Astrocyte of the hippocampus (primary cell): ENCODE measurements at places on chromosomes 3 and 15.

DNA sequence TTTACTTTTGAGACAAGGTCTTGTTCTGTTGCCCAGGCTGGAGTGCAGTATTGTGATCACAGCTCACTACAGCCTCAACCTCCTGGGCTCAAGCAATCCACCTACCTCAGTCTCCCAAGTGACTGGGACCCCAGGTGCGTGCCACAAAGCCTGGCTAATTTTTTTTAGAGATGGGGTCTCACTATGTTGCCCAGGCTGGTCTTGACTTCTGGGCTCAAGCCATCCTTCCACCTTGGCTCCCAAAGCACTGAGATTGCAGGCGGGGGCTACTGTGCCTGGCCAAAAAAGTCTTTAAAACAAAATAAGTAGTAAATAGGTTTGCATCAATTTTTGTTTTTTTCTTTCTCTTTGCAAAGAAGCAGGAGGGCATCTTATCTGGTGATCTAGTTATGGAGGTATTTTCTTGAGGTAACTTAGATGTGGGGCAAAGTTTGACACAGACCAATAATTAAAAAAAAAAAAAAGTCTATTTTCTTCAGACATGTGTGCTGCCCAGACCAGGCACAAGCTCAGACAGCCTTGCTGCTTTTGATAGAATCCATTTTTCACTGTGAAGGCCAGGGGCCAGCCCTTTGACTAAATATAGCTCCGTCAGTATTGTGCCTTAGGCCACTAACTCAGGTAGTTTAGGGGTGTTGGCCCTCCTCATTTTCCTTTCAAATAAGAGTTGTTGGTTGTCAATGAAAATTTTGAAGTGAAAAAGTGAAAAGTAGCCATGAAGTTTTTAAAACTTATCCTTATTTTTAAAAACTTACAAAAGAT, 2.5 kb downstream of the ARL6IP5 start:
- DNase-seq: no peak

- peak; percentile 62 for DNase-seq
Measured at GRCh38 chr15:26013981-26014380, 150.9 kb upstream of the ATP10A start.

- no peak for DNase-seq
Measured at GRCh38 chr3:82939491-82940097, 1178.1 kb upstream of the GBE1 start.

DNA sequence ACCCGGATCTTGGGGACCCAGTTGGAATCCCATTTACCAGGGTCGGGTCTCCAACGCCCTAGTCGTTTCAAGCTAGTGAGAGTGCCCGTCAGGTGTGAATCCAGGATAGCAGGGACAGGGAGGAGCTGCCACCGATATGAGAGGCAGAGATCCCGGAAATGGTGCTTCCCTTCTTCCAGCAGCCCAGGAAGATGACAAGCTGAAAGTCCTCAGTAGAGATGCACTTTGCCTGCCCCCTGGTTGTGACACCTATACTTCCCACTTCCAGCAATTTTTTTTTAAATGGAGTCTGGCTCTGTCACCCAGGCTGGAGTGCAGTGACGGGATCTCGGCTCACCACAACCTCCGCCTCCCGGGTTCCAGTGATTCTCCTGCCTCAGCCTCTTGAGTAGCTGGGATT, 503.0 kb downstream of the NTRK3 start:
- DNase-seq: no peak

- peak; percentile 35 for DNase-seq
Measured at GRCh38 chr3:141241616-141242376, 10.2 kb downstream of the PXYLP1 start.

DNA sequence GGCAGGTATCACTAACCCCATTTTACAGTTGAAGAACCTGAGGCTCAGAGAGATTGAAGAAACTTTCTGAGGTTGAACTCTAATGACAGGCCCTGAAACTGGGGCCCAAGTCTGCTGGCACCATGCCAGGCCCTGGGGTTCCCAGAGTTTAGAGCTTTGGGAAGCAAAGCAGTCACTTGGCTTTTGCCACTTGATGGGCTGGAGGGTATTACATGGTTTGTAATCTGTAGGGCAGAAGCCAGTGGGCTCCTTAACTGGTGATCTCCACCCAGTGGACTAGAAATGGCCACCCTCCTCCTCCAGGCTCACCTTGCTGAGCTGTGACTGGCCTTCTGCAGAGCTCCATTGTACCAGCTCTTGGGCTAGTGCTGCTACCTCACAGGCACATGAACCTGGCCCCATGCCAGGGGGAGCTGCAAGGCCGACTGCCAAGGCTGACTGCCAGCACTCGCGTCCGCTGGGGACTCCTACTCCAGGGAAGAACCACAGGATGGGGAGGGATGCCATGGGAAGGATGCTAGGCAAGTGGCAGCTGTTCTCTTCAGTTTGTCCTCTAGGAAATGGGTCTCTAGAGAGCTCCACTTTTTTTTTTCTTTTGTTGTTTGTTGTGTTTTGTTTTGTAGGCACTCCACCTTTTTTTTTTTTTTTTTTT, 104.8 kb downstream of the ETFA start:
- peak; percentile 94 for DNase-seq

DNA sequence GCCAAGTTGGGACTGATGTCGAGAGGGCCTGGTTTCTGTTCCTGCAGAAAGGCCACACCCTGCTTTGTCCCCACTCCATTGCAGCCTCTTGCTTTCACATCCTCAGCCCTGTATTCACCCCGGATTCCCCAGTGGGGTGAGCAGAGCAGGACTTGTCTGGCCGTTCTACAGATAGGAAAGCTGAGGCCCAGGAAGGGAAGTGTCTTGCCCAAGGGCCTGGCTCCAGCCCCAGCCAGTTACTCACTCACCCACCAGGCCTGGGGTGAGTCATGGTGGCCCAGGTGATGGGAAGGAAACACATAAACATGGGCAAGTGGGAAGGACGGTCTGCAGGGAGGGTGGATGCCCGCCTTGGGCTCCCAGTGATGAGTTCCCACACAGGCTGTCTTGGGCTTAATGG, 6.1 kb upstream of the DUSP7 start:
- peak; percentile 82 for DNase-seq

GRCh38 chr3:184524981-184525336, 36.6 kb upstream of the EPHB3 start:
- DNase-seq: peak; percentile 22

DNA sequence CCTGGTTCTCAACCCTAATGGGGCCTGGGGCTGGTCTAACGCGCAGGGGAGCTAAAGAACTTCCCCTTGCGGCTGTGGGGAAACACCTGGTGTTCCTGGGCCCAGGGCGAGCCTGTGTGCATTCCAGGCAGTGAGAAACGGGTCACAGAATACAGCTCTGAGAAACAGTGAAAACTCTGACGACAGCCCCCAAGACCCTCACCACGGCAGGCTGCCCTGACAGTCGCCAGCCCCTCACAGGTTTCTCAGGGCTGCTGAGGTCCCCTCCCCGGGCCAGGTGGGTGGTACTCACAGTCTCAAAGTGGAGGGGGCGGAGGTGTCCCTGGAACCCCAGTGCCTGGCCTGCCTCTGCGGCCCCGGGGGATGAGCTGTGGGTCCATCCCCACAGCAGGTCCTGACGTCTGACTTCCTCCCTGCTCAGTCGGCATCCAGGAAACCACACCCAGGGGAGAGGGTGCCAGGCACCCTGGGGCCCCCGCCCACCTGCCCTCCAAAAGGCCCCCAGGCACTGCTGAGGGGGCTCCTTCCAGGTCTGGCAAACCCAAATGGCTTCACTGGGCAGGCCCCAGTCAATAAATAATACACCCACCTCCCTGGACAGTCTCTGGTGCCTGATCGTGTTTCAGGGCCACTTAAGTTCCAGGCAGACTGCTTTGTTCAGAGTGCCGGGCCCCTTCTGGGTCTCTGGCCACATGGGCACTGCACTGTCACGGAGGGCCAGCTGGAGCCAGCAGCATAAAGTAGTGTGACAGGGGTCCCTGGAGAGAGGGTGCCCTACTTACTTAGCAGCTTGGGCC, 57.7 kb downstream of the IQSEC1 start:
- DNase-seq: no peak

DNA sequence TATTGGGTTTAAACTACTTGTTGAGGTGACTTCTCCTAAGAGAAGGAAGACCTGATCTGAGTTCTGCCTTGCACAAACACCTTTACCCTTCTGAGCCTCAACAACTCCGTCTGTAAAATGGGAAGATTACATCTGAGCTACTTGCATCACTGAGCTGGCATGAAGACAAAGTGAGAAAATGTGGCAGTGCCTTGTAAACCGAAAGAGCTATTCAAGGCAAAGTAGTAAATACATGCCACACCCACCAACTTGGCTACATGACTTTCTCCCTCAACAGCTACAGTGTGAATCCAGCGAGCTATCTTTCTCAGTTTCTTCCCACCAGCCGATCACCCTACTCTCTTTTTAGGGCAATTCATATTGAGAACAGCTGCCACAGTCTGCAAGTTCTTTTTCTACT, 148.3 kb downstream of the FOXB1 start:
- DNase-seq: no peak

DNA sequence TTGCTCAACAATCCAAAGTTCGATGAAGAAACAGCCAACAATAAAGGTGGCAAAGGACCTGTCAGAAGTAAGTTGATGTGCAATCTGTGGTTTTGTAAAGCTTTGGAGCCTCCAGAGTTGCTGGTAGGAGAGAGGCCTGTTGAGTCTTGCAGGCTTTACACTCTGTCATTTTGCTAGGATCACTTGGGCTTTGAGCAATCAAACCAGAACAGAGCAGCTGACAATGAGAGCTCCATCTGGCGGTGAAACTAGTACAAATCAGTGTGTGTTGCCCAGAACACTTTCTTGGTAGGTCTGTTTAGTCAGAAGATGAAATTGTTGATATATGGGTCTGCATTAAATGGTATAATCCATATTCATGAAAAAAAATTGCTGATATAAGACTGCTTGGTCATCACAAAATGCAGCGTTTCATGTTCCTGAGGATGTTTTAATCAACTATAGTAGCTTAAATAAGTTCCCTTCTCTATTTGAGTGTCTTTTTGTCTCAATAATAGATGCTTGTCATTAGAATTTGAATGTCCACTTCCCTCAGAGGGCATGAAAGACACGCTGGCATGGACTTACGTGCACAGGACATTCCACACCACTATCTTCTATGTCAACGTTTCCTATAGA, 25.7 kb downstream of the TMOD2 start:
- peak; percentile 87 for DNase-seq

GRCh38 chr15:56598991-56599390, 134.1 kb upstream of the MNS1 start:
- no peak for DNase-seq

DNA sequence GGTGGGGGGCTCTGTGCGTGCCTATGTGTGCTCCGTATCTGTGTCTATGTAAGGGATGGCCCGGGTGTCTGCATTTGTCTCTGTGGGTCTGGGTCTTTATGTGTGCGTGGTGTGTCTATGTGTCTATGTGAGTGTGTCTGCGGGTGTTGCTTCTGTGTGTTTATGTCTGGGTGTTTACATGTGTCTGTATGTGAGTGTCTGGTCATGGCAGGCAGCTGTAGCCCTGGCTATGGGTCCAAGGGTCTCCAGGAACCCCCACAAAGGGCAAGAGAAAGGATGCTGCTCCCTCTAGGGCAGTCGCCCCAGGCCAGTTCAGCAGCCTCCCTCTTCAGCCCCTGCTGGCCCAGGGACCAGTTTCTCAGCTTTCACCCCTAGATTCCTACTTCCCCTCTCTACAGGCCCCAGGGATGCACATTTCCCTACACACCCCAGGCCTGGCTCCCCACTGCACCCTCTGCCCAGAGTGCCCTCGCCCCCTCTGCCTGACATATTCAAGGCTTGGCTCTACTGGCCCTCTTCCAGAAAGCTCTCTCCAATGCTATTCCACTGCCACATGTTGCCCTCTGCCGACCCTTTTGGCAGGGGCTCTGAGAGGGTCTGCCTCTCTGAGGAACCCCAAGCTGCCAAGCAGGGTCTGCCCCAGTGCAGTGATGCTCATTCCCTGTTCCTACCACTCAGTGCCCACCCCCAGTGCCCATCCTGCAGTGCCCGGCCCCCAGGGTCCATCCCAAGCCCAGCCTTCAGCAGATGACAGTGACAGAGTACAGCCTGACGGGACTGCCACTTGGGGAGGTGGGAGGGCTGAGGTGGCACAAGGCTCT, 1.0 kb upstream of the MYL3 start:
- no peak for DNase-seq

DNA sequence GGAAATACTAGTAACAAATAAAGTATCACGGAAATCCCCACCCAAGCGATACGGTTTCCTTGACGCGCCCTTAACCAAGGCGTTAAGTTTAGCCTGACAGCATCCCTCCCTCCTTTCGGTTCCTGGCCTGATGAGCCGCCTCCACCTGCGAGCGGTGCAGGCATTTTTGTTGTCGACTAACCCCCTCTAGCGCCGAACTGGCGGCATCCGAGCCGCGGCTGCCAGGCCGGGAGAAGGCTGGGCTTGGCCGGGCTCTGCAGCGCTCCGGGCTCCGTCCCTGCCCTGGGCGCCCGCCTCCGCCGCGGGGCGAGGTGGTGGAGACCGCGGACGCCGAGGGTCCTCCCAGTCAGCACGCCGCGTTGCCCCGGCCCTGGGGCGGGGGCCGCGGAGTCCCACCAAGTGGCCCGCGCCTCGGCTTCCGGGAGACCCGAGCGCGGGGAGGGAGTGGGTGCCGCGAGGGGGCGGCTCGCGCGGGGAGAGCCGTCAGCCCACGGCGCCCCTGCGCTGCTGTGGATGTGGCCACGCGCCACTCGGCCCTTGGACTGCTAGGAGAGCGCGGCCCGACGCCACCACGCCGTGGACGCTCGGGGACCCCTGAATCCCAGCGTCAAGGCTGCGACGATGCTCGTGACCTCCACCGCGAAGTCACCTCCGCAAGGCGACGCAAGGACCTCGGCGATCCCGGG, 1.1 kb upstream of the EPHA6 start:
- DNase-seq: peak; percentile 88

- DNase-seq: no peak
Measured at GRCh38 chr3:106624154-106624553, 753.1 kb upstream of the CCDC54 start.

GRCh38 chr3:15108082-15108545, 9.2 kb upstream of the RBSN start:
- peak; percentile 79 for DNase-seq

- no peak for DNase-seq
Measured at GRCh38 chr15:91473894-91474545, 374.0 kb downstream of the SV2B start.

- DNase-seq: no peak
Measured at GRCh38 chr3:171314341-171314740, 145.9 kb downstream of the TNIK start.

DNA sequence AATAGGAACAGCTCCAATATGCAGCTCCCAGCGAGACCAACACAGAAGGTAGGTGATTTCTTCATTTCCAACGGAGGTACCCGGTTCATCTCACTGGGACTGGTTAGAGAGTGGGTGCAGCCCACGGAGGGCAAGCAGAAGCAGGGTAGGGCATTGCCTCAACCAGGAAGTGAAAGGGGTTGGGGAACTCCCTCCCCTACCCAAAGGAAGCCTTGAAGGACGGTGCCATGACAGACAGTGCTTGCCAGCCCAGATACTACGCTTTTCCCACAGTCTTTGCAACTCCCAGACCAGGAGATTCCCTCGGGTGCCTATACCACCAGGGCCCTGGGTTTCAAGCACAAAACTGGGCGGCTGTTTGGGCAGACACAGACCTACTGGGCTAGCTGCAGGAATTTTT, 576.9 kb upstream of the NECTIN3 start:
- DNase-seq: no peak

- DNase-seq: no peak
Measured at GRCh38 chr3:124115956-124116355, 124.0 kb upstream of the ROPN1 start.
